ENCODE measurements at places on chromosomes 11 and 22.

DNA sequence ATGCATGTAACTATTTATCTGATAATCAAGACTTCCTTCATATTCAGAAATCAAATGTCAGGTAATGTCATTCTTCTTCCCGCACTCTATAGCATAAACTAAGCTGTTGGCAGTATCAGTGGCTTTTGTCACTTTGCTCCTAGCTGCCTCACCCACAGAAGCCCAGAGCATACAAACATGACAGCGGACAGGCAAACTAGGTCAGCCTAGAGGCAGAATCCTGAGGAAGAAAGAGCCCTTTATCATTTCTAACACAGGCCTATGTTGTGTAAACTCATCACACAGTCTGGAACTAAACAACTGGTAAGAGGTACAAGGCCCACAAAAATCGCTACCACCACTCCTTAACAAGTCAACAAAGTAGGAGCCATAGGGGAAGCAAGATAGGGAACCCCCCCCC, 21.0 kb downstream of the GUCY1A2 start:
- DNase-seq = no peak

DNA sequence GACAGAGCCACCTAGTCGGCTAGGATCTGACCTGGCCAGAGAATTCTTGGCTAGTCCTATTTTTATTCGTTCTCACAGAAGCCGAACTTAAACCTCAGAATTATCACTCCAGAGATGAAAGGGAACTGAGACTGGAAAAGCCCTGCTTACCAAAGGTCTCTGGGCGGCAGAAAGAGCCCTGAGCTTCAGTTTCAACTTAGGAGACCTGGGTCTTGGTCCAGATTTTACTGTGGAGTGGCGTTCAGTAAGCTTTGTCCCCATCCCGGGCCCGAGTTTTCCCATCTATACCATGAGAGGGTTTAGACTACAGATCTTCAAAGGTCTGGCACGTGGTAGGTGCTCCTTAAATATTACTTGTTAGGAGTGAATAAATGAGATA, 516 bp downstream of the NEU3 start:
- DNase-seq = no peak

DNA sequence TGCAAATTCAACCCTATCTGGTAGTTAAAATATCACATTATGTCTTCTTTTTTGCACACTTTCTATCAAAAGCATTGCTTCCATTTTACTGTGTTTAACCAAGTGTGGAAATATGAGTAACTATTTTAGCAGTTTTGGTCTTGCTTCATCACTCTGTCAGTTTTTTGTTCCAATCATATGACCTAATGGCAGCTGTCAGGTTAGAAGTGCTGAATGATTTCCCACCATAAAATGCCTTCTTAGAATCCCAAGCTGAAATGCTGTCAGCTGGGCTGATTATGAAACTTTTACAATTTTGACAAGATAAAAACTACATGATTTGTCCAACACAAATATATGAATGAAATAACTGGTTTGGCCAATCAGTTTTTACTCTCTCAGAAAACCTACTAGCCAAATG, 1654.6 kb upstream of the RAG2 start:
- no peak for DNase-seq

DNA sequence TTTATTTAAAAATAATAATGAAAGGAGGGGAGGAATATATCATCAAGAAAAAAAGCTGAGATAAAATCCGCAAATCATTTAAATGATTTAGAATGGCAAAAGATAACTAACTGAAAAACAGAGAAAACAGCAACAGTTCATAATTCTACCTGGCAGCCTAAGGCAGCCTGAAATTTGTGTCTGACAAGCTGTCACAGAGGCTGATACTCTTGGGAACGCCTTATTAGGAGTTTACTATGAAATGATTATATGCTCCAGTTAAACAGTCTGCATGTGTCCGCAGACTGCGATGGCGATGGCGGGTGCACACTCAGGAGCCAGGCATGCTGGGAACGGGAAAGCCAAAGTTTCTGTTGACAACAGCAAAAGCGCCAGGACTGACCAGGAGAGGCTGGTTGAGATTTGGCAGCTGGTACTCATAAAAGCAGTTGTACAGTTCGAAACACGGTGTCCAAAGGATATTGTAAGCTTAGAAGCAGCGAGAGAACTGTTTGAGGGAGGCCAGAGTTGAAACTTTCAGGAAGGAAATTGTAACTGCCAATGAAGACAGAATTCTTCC, 172.9 kb upstream of the MPPED2 start:
- DNase-seq = no peak

GRCh38 chr11:72848846-72849466, 34.7 kb downstream of the ATG16L2 start:
- no peak for DNase-seq

DNA sequence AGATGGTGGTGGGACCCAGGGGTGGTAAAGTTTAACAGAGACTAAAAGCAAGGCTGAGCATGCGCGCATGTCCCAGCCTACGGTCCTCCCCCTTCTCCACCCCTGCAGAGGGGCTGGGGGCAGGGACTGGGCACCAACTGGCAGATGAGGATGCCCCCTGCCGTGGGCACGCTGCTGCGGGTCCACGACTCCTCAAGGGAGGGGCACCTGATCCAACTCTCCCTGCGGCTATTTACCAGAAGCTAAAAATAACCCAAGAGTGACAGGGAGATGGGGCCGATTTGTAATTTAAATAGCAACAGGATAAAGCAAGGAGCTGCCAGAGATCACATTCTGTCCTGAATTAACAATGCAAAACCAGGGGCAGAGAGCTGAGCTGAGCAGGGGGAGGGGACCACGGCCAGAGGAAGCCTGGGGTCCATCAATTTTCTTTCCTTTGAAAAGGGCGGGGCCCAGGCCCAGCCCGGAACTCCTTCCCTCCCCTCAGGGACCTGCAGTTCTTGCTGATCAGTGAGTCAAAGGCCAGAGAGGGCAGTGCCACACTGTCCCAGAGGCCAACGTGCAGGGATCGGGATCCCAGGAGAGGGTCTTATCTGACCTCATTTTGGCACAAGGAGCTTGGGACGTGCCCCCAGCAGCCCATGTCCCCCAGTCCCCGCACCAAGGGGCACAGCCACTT, 8.1 kb upstream of the DGKZ start:
- no peak for DNase-seq

DNA sequence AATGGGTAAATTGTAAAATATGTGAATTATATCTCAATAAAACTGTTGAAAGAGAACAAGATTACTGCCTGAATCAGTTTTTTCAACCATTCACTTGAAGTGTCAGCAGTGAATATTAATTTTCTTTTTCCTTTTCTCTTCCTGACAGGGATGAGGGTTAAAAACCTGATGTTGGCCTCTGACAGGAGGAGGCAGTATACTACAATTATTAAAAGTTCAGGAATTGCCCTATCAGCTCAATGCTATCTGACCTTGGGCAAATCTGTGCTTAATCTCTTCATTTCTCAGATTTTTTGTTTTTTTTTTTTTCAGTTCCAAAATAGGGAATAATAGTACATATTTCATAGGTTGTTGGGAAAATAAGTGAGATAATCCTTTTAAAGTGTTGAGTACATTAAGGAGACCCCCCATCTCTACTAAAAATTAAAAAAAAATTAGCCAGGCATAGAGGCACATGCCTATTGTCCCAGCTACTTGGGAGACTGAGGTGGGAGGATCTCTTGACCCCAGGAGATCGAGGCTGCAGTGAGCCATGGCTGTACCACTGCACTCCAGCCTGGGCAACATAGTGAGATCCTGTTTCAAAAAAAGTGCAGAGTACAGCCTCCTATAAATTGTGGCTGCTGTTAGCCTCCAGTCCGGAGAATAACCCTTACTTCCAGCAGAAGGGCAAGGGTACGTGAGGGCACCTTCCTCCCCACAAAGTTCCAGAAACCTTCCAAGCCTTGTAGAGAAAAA, 48.8 kb downstream of the TRIM44 start:
- no peak for DNase-seq

DNA sequence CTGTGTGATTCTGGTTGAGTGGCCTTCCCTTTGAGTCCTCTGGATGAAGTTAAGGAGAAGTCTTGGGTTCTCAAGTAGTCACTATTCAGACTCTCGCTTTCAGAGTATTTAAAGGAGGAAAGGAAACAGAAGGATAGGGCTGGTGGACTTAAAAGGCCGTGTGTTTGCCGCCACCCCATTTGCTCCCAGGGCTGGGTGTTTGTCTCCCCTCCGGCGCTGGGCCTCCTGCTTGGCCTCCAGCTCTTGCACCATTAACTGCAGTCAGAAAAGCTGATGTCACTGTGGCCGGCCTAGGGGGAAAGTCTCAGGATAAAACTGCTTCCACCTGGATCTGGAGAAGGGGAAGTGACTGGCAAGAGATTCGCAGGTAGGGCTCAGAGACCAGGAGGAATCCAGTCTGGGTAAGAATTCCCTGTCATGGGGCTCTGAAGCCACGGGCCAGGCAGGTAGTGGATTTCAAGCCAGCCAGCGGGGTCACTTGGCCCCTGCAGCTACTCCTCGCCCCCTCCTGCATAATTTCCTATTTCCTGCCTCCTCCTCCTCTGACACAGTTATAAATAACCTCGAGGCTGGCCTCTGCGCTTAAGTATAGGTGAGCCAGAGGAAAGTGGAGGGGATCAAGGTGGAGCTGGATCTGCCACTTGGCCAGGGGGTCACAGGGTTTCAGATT, 17.1 kb downstream of the TIMP3 start:
- DNase-seq = no peak
